ENCODE measurements at places on chromosomes 12 and 14.

DNA sequence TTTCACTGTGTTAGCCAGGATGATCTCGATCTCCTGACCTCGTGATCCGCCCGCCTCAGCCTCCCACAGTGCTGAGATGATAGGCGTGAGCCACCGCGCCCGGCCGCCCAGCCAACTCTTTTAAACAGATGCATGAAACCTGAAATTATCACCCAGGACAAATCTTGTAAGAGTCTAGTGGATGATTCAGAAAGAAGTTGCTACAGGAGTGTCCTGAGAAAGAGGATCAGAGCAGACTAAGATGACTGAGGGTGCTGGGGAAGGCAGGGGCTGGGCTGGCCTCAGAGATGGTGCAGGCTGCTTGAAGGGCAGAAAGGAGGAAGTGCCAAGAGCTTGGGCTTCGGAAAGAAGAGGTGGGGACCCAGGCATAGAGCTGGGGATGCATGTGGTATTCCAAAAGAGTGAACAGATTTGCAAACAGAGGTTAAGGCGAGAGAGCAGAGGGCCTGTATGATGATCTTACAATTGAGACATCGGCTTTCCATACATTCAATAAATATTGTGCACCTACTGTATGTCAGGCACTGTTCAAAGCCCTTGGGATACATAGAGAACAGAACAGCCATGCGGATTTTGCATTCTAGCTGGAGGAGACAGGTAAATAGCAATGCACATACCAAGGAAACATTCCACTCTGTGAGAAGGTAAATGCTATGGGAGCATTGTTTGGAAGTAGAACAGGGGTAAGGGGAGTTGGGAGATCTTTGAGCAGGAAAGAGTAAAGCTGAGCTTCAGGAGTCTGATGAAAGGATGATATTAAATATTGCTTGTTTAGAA lies 7.4 kb upstream of the CD9 start:
- DNase-seq = no peak

DNA sequence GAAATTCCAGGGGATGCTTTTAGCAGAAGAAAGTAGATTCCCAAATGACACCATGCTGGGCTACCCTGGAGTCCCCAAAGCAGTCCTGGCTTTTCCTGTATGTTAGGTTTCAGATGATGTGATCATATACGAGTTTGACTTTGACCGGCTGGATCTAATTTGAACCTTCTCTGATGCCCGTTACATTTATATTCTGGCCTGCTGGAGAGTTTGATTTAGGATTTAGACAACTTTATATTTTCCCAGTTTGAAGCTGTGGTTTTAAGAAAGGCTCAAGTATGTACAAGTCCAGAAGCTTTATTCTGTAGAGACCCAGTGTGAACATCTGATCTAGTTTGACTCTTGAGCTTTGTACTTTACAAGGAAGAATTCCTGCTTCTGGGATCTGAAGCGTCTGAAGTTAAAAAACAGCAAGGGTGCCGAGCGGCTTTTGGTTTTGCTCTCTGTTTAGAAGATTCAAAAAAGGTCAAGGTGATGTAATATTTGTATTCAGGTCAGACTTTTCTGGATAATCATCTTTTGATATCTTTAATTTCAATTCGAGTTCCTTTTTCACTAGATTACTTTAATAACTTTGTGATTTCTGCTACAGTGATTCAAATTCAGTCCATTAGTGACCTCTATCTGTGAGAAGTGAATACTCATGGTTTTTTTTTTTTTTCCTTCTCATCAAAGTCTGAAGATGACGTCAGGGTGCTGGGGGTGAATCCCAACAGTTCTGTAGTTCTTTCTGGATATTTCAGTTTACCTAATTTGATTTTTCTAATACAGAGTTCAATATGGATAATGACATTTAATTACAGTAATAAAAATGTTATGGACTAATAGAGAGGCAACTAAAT lies 6.3 kb downstream of the FLRT2 start:
- no peak for DNase-seq

DNA sequence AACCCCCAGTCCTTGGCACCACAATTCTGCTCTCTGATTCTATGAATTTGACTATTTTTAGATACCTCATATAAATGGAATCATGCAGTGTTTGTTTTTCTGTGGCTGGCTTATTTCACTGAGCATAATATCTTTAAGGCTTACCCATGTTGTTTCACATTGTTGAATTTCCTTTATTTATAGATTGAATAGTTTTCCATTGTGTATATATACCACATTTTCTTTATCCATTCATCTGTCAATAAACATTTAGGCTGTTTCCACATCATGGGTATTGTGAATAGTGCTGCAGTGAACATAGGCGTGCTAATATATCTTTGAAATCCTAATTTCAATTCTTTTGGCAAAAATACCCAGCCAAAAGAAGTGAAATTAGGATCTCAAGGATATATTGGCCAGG lies 126.7 kb upstream of the SLC38A2 start:
- no peak for DNase-seq

- no peak for DNase-seq
Observed at GRCh38 chr12:60752589-60752988, 1156.8 kb downstream of the SLC16A7 start.

DNA sequence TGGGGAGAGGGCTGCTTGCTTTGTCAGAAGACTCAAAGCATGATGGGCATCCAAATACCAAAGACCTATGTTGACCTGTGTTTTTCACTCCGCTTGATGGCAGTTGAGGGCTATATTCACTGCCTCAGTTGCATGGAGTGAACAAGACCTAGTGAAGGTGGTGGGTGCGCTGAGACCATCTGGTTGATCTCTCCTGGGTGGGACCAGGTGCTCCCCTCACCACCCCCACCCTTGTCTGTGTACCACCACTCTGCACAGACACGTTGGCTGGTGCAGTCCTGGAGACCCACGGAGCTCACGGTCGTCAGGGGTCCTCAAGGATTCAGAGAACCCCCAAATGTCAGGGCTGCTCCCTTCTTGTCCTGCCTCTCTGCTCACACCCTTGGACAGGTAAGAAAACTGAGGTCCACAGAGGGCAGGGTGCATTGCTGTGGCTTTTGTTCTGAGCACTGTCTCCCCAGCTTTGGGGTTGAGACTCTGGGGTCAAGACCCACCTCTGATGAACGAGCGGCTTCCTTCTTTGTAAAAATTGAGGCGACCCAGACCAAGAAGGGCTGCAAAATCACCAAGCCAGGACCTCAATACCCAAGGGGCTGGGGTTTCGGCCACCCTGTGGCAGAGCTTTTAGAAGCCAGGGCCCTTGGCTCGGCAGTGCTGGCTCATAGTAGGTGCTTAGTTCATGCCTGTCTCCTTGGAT lies 166.3 kb upstream of the RTL1 start:
- peak; percentile 1 for DNase-seq

DNA sequence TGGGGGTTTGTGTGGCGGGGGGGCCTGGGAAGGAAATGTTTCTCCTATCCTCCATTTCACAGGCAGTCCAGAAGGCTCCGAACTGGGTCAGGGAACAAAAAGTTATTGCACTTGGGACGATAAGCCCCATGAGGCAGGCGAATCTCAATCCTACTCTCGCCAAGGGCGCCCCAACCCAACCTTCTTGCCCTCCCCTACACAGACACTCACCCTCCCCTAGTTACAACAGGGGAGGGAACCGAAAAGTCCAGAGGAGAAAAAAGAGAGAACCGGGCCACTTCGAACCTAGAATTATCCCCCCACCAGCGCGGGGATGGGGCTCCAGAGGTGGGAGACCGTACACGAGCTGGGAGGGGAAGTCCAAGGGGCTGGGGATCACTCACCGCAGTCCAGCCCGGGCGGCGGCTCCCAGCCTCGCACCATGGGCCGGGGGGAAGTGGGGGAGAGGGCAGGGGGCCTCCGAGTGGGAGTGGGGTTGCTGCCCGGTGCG lies 357 bp downstream of the HOMEZ start:
- no peak for DNase-seq

- DNase-seq = no peak
Observed at GRCh38 chr14:52873694-52874093, 77.2 kb downstream of the FERMT2 start.

DNA sequence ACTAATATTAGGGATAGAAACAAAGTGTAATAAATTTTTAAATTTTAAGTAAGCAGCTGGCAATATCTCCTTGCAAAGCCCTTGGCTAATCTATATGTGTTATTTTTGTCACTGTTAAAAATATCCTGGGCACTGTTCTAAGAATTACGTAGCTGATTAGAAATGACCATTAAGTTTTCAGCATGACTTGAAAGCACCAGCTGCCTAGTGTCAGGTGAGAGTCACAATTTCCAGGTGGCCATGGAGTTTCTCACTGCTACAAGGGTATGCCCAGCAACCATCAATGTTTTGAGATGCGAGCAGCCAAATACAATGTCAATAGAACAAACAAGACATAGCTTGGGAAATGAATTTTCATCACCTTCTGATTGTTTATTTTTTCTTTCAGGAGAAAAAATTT lies 23.3 kb upstream of the GYS2 start:
- DNase-seq = no peak

GRCh38 chr12:51265024-51265423 lies 5.2 kb downstream of the SMAGP start:
- DNase-seq = no peak

- DNase-seq = no peak
Observed at GRCh38 chr12:30988646-30989286, 62.2 kb downstream of the TSPAN11 start.

DNA sequence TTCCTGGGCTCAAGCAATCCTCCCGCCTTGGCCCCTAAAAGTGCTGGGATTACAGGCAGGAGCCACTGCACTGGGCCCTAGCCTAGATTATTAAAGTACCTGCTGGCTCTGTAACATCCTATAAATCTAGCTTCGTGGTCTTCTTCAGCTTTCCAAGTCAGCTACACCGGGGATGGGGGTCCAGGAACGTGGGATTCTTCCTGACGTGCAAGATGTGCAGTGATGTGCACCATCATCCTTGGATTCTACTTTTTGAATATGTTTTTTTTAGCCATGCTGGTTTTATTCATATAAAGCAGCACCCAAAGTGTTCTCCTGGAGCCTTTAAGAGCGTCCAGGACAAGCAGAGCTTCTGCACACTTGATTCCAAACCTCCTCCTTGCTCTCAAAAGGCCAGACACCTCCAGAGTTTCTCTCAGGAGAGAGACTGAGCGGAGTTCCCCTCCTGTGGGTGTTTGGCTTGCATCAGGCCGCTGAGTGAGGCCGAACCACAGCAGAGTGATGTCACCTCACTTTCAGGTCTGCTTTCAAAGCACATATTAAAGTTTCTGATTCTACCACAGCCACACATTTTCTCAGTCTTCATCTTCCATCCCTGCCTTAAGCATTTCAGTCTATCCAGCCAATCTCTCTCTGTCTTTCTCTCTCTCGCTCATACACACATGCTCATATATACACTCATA lies 33.4 kb downstream of the VCPKMT start:
- DNase-seq = peak; percentile 76

DNA sequence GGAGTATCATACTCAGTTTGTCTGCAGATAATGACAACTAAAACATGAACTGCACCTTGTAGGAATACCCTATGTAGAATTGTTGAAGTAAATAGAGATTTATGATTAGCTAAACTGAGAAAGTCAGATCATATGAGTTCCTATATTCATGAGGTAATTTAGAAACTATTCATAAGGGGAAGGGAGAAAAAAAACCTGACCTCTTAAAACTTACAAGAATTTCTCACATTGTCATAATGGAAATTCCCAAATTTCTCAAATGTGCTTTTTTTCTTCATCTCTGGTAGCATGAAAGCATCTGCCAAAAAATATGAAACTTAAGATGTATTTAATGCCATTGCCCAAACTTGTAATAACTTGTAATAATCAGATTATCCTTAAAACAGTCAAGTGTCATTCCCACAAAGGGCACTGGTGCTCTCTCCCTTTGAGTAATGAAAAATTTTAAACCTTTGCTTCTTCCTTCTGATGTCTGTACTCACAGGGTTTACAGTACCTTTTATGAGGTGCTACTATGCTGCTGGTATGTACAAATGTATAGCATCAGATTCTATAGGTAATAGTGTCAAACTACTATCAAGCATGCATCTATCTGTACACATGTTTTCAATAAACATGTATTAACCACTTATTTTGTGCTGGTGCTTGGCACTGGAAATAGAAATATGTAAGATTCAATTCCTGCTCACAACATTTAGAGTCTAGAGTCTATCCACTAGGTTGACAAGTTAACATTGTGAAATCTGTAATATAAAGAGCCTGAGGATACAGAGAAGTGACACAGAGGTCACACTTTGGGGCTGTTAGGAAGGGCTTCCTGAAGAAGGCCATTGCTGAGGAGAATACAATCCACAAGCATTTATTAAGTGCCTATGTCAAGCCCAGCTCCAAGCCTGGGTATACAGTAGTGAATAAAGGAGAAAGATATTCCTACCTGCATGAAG lies 17.4 kb upstream of the DRAM1 start:
- DNase-seq = no peak

DNA sequence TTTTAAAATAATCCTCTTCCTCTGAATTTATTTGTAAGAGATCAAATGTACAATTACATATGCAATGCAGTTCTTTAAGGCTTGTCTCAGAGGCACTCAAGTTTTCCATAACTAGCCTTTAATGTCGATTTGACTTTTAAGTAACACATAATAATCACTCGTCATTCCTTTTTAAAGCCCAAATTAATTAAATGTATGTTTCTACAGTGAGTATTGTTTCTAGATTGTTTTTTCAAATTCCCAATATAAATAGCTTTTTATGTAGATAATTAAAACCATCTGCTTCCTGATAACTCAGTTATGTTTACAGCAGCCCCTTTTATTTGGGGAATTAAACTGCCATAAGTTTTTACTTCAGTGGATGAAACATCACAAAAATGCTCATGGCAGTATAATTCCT lies 185.1 kb downstream of the ETNK1 start:
- no peak for DNase-seq

GRCh38 chr12:76037130-76038103 lies 5.8 kb upstream of the PHLDA1 start:
- DNase-seq = peak; percentile 25
